ENCODE measurements at places on chromosomes 6 and 20.

- DNase-seq, result no peak
Observed at GRCh38 chr20:13545790-13546189, 92.9 kb downstream of the TASP1 start.

DNA sequence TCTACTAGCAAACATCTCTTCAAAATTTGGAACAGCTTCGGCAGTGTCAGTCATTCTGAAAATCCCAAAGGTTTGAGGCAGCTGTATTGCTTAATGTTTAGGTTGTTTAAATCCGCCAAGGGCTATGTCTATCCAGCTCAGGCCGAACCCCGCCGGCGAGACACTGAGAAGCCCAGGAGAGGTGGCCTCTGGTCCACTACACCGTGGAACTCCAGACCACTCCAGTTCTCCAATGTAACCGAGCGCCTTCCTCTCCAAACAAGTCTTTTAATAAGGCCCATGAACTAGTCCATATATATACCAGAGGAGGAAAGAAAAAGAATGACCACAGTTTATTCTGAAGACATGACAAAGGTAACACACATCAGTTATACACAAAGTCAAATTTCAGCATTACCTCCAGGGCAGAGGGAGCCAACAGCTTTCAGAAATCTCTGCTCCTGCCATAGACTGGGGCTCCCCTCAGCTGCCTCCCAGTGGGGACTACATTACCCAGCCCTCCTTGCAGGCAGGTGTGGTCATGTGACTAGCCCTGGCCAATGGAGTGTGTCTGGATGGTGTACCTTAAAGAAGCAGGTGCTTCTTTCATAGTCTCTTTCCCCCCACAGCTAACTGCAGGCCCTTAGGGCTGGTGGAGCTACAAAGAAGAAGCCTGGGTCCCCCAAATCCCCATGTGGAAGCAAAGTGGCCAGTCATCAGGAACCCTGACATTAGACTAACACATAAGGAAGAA is at the start of gene RAMACL:
Gene RAMACL, minus strand, starts transcription at position 255 of the 733 bp plus-strand sequence. Its CDS starts 201 bp downstream, at position 54.
- DNase-seq, result peak; percentile 47

DNA sequence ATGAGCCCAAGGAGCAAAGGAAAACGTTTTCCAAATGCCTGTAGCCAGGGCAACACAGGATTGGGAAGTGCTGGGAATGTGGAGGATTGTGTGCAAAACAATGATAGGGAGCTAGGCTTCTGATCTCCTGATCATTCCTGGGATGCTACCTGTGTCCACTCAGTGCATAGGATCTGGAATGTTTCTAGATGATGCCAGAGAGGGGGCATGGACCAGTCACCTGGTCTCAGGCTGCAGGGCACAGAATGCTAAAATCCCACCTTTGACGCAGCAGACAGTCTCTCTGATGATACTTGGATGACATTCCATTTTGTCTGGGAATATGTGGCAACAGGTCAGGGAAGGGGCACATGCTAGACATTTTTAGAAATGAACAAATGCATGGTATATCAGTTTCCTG is 128.9 kb downstream of the CLIC5 start:
- no peak for DNase-seq

DNA sequence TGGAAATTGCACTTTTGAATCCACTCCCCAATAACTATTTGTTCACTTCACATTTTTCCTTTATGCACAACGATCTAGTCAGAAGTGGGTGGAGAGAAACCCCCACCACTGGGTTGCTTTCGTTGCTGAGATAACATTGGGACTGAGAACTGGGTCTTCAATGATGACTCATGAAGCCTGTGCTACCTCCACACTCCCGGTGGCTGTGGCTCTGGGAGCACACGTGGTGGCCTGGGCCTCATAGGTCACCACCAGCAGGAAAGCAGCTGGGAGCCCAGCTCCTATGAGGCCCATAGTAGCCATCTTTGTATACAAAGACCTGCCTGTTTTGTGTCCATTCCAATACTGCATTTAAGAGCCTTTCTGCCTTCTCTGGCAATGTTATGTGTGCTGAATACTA is 178.0 kb upstream of the SASH1 start:
- no peak for DNase-seq

DNA sequence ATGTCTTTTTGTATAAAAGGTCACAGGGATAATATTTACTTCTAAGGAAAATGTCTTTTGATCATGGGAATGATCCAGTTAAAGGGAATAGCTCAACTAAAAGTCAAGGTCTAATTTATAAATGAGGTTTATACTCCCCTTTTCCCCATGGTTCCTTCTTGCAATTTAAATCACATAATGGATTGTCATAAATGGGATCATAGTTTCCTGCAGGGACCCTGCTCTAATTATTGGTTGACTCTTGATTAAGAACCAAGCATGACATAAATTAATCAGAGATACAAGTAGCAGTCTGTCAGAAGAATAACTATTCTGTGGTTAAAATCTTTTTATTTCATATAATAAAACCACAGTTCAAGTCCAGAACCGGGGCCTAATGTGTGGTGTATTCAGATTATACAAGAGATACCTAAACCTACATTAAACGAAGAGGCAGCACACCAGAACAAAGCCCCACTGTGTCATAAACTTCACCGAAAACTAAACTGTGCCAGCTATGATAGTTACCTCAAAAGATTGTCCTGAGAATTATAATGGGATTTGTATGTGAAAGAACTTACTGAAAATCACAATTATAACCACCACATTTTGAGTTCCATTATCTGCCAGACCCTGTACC is 43.0 kb upstream of the CD83 start:
- no peak for DNase-seq

- DNase-seq, result no peak
Observed at GRCh38 chr6:117573006-117573680, 29.2 kb downstream of the GOPC start.

- DNase-seq, result no peak
Observed at GRCh38 chr6:83978324-83978734, 55.2 kb upstream of the MRAP2 start.

DNA sequence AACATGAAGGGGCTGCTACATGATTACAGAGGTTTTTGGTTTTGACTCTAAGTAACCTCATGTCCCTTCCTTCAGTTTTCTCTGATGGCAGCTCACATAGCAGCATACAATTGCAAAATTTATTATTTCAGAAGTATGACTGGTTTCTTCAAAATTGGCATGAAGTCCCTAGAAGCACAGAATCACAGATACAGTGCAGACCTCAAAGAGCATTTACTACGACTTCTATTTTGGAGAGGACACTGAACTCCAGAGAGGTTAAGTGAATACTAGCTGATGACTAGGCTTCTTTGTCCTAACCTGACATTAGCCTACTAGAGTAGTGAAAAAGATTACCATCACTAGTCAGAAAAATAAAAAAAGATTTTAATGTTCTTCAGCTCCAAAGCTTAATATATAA is 664.3 kb downstream of the RFPL4B start:
- DNase-seq, result no peak

DNA sequence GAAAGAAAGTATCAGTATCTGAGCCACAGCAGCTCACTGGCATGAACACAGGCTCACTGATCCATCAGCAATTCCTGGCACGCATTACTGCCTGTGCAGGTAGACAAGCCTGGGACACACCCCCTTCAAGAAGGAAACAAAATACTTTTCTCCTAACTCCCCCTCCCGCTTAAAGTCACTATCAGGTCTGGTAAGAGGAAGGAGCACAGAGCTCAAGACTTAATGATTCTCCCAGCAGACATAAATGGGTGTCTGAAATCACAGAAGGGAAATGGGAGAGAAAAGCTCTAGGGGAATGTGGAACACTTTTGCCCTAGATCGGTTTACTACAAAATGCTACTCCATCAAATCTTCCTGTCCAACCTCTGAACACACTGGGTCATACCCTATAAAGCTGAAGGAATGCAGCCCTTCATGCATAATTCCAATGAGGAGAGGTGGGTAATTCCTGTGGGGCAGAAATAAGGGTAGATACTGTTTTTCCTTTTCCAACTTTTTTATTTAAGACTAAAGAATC is at the start of gene ADGRF1:
Gene ADGRF1, minus strand, starts transcription at position 58 of the 517 bp plus-strand sequence. CDS start 13,271 bp downstream, outside the sequence.
- peak; percentile 88 for DNase-seq

DNA sequence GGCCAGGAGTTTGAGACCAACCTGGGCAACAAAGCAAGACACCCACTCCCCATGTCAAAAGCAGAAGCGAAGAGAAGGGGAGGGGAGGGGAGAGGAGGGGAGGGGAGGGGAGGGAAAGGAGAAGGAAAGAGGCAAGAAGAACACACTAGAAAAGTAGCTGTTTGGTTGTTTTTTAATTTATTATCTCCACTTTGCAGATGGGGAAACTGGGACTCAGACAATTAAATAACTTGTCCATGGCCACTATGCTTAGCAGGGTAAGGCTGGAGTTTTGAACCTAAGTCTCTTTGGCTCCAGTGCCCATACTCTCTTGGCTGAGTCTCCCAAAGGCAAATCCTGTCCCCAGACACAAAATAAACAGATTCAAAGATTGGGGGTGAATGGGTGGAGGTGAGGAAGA is 12.4 kb upstream of the GHRH start:
- no peak for DNase-seq

GRCh38 chr20:16212790-16213189 is 360.5 kb downstream of the KIF16B start:
- no peak for DNase-seq

DNA sequence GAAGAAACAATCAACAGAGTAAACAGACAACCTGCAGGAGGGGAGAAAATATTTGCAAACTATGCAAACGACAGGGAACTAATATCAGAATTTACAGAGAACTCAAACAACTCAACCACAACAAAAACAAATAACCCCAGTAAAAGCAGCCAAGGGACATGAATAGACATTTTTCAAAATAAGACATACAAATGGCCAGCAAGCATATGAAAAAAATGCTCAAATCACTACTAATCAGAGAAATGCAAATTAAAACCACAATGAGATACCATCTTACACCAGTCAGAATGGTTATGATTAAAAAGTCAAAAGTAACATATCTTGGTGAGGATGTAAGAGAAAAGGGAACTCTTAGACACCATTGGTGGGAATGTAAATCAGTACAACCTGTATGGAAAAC is 215.0 kb downstream of the THBS2 start:
- DNase-seq, result no peak

- peak; percentile 35 for DNase-seq
Observed at GRCh38 chr20:2524709-2525506, 11.5 kb upstream of the TMC2 start.

GRCh38 chr6:3415082-3415453 is 41.8 kb downstream of the SLC22A23 start:
- no peak for DNase-seq

DNA sequence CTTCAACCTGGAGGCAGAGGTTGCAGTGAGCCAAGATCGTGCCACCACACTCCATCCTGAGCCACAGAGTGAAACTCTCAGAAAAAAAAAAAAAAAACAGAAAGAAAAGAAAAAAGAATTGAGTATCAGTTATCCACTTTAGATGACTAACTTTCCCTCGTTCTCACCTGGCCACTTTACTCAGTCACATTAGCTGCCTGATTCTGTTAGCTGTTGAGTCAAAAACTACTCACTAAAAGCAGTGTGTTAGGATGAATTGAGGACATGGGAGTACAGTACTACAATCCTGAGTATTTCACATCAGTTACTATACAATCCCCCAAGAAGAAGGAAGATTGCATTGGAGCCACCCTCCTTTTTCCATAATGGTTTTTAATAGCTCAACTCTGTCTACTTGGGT is 114.6 kb downstream of the ADAT2 start:
- DNase-seq, result no peak

DNA sequence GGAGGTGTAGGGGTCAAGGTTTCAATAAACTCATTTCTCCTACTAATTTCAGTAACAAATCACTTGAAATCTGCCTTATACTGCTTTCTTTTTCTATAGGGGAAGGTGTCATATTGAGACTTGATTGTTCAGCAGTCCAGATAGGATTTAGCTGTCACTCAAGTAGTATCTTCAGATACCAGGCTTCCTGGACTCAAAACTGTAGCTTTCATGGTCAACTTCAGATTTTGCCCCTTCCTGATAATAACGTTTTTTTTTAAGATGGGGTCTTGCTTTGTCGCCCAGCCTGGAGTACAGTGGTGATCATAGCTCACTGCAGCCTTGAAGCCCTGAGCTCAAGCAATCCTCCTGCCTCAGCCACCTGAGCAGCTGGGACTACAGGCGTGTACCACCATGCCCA is 77.8 kb downstream of the JAG1 start:
- no peak for DNase-seq

GRCh38 chr6:36367743-36368142 is 19.7 kb downstream of the ETV7 start:
- no peak for DNase-seq

DNA sequence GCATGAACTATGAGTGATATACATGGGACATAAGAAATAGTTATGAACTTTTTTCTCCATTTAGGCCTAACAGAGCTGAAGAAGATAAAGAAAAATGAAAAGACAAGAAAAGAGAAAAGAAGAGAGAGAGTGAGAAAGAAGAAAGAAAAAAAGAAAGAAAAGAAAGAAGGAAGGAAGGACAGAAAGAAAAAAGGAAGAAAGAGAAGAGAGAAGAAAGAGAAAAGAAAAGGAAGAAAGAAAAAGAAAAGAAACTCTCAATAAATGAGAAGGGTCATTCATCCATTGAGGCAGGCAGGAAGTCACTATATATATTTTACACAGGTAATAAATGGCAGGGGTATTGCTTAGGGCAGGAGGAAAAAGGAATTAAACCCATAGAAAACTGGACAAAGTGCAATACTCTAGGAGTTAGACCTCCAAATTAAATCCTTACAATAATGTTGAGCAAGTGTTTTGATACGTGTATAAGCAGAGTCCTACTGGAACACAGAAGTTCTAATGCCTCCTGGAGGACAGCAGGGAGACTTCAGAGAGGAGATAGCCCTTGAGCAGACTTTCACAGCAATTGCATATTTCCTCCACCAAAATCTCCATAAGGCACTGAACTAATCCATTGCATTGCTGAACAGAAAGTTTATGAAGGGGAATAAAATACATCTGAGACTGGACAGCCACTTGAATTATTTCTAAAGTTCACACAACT is 86.4 kb upstream of the TENT5A start:
- no peak for DNase-seq

- no peak for DNase-seq
Observed at GRCh38 chr20:63161176-63161651, 54.7 kb downstream of the YTHDF1 start.

DNA sequence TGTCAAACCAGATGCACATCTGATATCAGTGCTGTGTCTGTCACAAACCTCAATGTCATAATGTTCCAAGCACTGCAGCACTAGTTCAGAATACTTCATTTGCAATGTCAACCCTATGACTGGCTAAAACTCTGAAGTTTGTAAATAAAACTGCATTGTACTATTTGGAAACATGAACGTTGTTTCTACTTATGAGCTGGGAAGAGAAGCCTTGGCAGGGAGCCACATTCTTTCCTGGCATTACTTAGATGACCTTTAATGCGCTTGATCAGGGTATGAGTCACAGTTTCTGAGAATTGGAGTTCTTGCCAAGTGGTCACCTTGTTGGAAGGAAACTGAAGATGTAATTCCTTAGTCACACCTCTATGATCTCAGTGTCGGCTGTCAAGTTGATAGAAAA is 664.8 kb upstream of the MMS22L start:
- DNase-seq, result peak; percentile 87

GRCh38 chr6:82534876-82535275 is 171.3 kb downstream of the TPBG start:
- DNase-seq, result no peak

All from thyroid gland (tissue), 4 donors.